Lung (tissue), 17 donors: ENCODE measurements at places on chromosomes 7 and 10.

- DNase-seq, result no peak
These were observed 130.4 kb upstream of the PDE1C start for GRCh38 chr7:32200646-32201045.

- DNase-seq, result no peak
These were observed 135.8 kb downstream of the DGKB start for GRCh38 chr7:14766747-14767146.

- no peak for DNase-seq
These were observed 67.7 kb downstream of the ST8SIA6 start for GRCh38 chr10:17386616-17387075.

- no peak for DNase-seq
These were observed 44.5 kb upstream of the LBX1 start for GRCh38 chr10:101273741-101274140.

DNA sequence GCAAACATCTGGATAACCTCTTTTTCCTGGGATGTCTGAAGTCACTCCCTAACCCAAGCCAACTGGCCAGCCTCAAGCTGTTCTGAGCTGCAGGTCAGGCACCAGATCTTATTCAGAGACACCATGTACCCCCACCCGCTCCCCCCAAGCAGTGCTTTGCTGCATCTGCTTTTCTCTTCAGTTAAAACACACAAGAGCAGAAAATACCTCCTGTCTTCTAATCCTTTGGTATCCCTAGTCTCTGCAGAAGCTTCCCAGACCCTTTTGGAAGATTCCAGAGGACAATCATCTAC is 3.0 kb downstream of the ZNF488 start:
- DNase-seq, result no peak
